ENCODE measurements at places on chromosomes 16 and 17. TPM values are rescaled to one million over a fixed set of nuclear protein-coding genes. Genes with fewer than 3 reads are reported as not detected.
A peak's percentile ranks its signal among the peaks of the same experiment; 100 is the strongest.

DNA sequence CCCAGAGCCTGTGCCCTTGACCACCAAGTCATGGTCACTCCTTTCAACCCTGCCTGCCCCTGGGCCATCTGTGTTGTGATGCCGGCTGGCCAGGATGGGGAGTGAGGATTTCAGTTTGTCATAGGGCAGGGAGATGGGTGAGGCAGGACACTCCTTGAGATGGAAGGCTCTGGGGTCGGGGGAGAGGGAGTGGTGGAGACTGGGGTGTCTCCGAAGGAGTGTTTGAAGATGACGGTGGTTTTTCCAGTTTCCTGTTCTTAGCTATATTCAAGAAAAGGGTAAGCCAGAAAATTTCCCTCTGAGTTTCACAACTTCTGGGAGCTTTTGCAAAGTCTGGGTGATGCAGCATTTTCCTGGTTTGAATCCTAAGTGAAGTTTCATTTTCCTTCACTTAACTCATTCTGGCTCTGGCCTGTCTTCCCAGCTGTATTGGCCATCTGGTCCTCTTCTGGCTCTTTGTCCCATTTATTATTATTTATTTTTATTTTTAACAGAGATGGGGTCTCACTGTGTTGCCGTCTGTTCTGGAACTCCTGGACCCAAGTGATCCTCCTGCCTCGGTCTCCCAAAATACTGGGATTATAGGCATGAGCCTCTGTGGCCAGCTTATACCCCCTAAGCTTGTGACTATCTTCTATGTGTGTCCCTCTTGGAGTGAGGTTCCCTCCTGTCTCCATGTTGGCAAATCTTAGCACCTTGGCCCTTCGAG is 27.7 kb downstream of the ABCC1 start:
- peak; percentile 63 for DNase-seq
- peak overlapping the region; percentile 99 for H3K27ac ChIP-seq
- H3K4me3 ChIP-seq = no peak overlapping the region
- peaks cover 17% of the 10 kb centered on the region for H3K4me1 ChIP-seq
- no peaks in the 10 kb centered on the region for H3K27me3 ChIP-seq

DNA sequence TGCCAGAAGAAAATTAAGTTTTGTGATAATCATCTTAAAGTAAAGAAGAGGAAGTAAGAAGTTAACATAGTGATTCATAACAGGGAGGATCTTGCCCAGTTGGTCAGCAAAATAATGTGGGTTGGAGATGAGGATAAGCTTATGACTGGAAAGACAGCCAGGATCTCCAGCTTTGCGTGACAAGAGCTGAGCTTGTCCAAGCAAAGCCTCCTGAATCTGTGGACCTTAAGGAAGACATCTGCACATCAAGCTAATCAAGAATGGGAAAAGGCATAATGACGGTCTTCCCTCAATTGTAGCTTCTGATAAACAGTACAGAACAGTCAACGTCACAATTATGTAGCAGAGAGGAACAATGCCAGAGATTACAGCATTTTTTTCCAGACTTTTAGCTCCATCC is 744.7 kb upstream of the GOT2 start:
- no peak for DNase-seq
- H3K27ac ChIP-seq = no peak overlapping the region
- H3K4me1 ChIP-seq = no peaks in the 10 kb centered on the region
- no peak overlapping the region for H3K4me3 ChIP-seq
- H3K27me3 ChIP-seq = no peaks in the 10 kb centered on the region

DNA sequence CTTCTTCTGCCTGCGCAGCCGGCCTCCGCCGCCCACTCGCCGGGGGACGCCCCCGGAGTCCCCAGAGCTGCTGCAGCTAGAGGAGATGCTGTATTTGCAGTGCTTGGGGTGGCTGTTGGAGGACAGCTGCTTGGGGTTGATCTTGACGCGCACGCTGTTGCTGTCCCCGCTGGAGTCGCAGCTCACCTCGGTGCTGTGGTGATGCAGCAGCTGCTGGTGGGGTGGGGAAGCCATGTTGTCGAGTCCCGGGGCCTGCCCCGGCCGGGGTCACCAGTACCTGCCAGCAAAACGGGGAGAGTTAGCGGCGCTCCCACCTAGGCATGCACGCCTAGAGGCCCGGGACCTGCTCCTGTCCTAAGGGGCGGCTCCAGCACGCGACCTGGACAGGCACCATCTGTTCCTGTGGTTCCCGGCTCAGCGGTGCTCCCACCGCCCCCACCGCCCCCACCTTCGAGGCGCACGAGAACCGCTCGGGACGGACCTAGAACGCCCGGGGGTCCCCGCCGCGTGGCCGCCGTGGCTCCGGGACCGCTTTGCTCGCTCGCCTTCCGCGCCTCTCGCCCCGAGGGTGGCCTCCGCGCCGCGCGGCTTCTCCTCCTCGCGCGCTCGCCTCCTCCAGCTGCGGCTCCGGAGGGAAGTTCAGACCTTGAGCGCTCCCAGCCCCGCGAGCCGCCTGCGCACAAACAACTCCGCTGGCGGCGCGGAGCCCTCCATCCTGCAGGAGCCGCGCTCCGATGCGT is 863 bp downstream of the ADCY9 start:
- no peaks in the 10 kb centered on the region for H3K36me3 ChIP-seq
- H3K27ac ChIP-seq = peak overlapping the region; percentile 36
- no peaks in the 10 kb centered on the region for H3K4me1 ChIP-seq

DNA sequence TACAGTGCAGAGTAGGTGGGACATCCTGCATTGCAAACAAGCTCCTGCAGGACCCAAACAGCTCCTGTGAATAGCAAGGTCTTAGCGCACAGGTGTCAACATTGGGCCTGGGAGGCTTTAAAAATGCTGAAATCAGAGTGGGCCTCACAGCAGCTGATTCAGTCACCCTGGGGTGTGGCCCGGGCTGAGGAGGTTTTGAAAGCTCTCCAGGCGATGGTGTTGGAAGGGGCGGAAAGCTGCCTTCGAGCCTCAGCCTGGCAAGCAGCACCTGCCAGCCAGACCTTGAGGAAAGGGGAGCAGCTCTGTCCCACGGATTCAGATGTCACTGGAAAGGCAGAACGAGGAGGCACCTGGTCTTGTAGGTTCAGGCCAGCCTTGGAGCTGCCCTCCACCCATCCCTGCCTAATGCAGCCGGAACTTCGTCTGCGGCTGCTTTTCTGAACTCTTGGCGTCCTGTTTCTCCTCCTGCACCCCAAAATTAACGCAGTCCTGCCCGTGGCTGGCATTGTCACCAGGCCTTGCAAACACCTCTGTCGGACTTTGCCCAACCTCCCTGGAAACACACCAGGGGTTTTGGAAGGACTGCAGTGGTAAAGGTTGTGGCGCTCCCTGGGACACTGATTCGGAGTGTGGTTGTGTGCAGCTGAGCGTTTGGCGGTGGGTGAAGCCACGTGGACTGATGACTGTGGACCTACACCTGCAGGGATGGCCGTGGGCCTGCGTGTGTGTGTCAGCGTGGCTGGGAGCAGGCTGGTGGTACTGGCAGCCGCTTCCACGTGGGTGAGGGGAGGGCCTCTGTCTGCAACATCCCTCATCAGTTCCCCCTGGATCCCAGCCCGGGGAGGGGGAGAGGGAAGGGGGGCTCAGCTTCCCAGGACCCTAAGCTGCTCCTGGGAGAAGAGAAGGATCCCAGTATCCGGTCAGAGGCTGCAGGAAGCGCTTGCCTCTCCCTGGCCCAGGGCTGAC is 3.4 kb downstream of the NECAB2 start:
- no peaks in the 10 kb centered on the region for H3K27me3 ChIP-seq
- no peaks in the 10 kb centered on the region for H3K36me3 ChIP-seq

DNA sequence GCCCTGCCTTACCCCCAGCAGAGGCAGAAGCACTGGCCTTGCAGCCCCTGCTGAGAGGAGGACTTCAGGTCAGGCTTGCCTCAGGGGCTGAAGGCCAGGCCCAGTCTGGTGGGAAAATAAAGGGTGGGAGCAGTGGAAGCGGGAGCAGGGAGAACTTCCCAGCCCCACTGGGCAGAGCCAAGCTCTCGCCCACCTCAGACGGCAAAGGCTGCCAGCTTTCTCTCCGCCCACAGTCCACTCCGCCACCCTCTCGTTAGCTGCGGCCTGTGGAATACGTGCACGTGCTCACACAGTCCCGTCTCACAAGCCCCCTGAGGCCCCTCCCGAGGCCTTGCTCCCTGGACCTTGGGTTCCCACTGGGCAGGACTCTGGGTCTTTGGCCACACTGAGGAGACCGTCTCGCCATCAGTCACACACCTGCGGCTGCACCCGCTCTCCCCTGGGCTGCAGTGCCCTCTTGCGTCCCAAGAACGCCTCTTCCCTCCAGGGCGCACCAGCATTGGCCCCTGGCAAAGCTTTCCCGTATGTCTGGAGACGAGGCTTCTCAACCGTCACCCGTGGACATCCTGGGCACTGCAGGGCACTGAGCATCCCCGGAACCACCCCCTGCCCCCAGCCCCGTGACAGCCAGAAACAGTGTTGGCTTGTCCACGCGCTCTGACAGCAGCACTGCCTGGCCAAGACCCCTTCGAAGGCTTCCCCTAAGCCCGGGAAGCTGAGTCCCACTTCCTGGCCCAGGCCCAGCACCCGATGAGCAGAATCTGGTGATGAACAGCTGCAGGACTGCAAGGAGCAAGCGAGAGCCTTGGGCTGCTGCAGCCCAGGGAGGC is 8.3 kb downstream of the MRPL28 start:
- H3K4me3 ChIP-seq = no peak overlapping the region
- H3K27me3 ChIP-seq = no peaks in the 10 kb centered on the region
- H3K27ac ChIP-seq = no peak overlapping the region
- no peaks in the 10 kb centered on the region for H3K4me1 ChIP-seq

DNA sequence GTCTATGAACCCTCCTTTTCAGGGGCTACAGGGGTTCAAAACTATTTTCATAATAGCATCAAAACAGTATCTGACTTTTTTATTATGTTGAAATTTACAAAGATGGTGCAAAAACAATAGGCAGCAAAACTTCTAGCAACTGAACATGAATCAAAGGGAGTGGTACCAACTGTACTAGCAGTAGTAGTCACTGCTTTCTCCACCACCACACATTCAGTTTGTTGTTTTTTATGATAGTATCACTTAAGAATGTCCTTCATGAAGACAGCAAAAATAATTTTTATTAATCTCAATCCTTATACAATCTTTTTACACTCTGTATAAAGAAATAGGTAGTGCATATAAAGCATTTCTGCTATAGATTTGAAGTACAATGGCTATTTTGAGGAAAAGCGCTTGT is 47.6 kb downstream of the MED13 start:
- no peak overlapping the region for H3K27ac ChIP-seq
- no peak overlapping the region for H3K4me3 ChIP-seq
- H3K4me1 ChIP-seq = no peaks in the 10 kb centered on the region
- no peak for DNase-seq
- no peaks in the 10 kb centered on the region for H3K27me3 ChIP-seq
- peaks cover 2% of the 10 kb centered on the region for H3K36me3 ChIP-seq

Gene CBX2
- total RNA-seq = 1.2 TPM

Gene KCNG4
- total RNA-seq = not detected

Gene CES5A
- not detected for total RNA-seq

Gene C17orf113
- 0.96 TPM for total RNA-seq

All from aorta (tissue), 5 donors.